ENCODE measurements at places on chromosomes 1 and 21.

- DNase-seq: peak; percentile 52
These were observed 655 bp downstream of the USF1 start for GRCh38 chr1:161044908-161045735.

- DNase-seq: peak; percentile 51
These were observed at the start of gene S100A6 for GRCh38 chr1:153535242-153536011. Gene S100A6 (minus strand): TSS chr1:153535991. CDS start chr1:153535339, 652 bp downstream.

DNA sequence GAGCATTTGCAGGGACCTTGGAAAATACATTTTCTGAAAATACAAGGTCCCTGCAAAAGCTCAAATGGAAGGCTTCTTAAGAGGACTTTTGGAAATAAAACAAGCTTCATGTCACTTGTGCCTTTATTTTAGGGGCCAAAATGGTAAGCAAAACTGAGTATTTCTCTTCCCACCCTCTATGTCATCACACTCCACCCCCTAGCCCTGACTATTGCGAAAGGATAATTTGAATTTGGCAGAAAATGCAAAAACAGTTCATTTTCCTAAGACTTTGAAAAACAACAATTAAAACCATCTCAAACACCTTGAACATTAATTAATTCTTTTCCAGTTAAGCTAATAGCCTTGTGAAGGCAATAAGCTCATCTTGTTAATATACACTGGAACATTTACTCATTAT lies 201.7 kb downstream of the TM2D1 start:
- DNase-seq: no peak

DNA sequence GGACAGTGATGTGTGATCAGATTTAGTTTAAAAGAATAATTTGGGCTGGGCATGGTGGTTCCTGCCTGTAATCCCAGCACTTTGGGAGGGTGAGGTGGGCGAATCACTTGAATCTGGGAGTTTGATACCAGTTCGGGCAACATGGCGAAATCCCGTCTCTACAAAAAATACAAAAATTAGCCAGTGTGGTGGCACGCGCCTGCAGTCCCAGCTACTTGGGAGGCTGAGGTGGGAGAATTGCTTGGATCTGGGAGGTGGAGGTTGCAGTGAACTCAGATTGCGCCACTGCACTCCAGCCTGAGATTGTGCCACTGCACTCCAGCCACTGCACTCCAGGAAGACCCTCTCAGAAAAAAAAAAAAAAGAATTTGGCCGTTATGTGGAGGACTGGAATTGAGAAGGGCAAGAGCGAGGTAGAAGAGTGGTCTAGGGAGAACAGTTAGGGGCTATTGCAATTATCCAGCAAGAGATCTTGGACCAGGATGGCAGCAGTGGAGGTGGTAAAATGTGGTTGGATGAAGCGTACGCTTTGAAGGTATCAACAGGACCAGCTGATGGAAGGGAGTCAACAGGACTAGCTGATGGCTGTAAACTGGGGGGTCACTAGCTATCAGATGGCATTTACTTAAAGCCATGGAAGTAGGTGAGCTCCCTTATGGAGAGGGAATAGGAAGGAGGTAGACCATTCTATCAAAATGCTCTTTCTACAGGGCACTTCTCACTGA lies 9.6 kb downstream of the BTBD19 start:
- no peak for DNase-seq

DNA sequence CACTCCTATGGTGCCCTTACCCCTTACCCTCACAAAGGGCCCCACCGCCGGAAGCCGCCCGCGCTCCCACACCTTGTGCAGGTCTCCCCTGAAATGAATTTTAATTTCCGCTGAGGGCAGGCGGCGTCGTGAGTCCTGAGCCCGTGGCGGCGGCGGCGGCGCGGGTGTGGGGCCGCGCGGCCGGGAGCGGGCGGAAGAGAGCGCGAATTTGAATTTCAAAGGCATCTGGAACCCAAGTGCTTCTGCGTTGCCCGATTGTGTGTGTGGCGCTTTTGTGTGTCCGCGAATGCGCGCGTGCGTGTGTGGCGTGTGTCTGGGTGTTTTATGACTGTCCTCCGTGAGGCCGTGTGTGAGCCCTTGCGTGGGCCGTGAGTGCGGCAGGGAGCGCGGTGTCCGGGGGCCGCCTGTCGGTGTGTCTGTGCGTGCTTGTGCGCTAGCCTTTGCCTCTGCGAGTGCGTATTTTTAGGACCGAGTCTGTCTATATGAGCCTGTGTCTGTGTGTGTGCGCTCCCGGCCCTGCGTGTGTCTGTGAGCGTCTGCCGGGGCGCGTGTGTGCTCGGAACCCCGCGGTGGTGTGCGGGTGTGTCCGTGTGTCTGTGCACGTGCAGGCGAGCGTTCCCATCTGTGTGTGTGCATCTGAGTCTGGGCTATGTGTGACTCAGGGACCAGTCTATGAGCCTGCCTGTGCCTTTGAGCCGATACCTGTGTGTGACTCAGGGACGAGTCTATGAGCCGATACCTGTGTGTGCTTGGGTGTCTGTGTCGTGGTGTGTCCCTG lies 7.9 kb upstream of the ADGRB2 start:
- DNase-seq: no peak

DNA sequence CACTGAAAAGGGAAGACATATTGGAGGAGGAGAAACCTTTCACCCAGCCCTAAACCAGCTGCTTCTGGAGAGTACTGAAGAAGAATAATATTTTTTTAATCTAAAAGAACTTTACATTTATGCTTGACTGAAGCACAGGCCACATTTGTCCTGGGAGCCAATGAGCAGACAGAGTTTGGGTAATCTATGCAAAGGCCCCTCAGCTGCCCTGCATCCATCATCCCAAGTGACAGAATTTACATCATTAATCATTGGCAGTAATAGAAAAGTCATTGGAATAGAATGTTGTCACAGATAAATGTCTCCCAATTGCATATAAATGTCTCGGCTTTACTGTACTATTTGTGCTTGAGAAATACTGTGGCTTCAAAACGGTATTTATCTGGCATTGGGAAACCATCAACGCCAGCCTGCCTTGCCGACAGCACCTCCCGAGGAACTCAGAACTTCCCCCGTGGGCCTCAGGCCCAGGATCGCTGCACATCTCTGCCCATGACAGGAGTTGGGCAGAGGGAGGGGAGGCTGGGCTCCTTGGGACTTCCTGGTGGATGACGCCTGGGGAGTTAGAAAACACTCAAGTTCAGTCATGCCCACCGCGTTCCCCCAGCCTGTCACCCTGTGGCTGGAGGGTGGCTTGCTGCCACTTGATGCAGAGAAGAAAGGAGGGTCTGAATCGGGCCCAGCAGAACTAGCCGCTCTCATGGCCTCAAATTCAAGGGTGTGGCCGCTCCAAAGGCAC lies 133.1 kb downstream of the CAMTA1 start:
- peak; percentile 12 for DNase-seq

- no peak for DNase-seq
These were observed 105.4 kb downstream of the ATP6V1G3 start for GRCh38 chr1:198435056-198435455.

DNA sequence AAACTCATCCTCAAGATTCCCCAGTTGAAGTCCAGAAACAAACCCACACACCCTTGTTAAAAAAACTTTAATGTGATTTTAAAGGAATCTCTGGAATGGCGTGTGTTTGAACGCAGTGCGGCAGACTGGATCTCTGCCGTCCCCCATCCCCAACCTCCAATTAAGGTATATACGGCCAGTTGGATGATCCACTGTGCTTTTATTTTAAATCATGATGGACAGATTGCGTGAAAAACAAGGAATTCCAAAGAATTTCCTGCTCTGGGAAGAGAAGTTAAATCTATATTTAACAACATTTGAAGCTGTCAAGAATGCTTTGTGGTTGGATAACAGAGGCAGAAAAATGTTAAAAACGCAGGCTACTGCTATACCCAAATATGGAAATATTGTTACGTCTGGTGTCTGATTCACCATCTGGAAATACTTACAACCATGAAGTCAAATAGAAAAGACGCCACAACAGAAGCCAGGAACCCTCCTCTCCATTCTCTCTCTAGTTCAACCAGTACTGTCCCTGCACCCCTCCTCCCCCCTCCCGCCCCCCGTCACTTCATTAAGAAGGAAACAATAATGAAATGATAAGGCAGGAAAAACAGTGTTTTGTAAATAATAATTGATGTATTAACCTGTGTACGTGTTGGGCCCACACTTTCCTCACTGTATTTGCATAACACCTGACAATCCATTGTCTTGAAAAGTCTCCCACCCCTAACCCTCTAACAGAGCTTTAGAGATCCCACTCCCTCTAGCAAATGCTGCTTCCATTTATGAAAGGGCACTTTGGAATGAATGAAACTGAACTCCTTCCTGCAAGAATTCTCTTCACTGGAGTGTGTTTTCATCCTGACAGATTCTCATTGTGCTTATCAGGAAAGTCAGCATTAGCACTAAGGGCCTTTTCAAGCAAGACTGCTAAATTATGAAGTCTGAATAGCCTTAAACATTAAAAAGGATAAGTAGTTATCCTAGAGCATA lies 2.0 kb upstream of the CCN1 start:
- DNase-seq: peak; percentile 99

DNA sequence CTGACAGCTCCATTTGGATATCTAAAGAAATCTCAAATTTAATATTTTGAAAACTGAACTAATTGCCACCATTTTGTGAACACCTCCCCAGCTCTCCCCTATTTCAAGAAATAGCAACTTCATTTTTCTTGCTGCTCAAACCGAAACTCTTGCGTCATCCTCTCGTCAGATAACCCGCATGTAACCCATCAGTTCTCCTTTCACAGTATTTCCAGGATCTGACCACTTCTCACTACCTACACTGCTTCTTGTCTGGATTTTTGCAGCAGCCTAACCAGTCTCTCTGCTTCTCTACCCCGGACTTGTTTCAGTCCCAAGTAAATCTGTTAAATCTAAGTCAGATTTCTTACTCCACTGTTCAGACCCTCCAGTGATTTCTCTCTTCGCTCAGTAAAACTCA lies 75.6 kb downstream of the MTR start:
- DNase-seq: no peak

Measured in fibroblast of skin of scalp (primary cell).